CD4-positive, alpha-beta T cell treated with Interleukin-17A for 1 hour (primary cell): ENCODE measurements at places on chromosomes 12 and 14.
A peak's percentile ranks its signal among the peaks of the same experiment; 100 is the strongest.

DNA sequence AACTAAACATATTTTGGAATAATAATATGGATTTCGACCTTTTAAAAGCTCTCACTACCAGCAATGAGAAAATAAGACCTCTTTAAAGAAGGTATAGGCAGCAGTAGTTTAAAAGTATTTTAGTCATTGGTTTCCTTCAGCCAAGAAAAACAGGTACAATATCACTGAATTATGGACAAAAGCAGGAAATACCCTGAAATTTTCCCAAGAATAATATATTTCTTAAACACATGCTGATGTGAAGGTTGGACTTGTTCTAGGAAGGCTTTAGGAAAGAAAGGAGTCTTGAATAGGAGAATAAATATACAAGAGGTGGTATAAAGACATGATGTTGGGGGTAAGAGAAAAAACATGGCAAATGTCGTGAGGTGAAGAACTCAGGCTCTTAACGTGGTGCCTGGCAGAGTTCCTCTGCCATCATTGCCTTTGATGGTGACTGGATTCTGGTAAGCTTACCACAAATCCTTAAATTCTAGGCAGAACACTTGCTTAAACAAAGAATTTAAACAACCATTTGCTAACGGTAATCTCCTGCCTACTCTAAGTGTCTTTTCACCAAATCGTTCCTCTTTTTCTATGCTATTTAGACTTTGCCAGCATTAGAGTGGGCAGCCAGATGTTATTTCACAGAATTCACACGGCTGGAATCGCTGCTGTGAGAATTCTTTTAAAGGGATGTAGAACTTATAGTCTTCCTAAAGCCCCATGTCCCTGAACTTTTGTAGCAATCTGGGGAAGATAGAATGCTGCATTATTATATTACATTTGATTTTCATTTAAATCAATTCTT lies 11.9 kb upstream of the NUDT4 start:
- DNase-seq = no peak

- no peak for DNase-seq
Observed at GRCh38 chr12:124088217-124088907, 115.3 kb downstream of the ZNF664 start.

DNA sequence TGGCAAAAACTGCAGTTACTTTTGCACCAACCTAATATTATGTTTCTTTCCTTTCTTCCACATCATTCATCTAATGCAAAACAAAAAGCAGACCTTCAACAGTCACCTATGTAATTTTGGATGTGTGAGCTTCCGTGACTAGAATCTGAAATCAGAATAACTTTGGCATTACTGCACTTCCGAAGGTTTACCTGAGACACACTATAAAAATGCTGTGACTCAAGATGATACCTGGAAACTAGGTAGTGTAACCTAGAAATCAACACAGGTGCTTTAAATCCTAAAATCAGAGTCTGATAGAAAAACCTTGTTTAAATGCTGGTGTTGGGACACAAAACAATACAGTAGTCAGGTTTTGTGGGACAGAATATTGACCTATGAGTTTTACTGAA lies 2.2 kb downstream of the BTBD7 start:
- DNase-seq = no peak

GRCh38 chr12:106140223-106140986 lies 1.7 kb upstream of the NUAK1 start:
- no peak for DNase-seq

DNA sequence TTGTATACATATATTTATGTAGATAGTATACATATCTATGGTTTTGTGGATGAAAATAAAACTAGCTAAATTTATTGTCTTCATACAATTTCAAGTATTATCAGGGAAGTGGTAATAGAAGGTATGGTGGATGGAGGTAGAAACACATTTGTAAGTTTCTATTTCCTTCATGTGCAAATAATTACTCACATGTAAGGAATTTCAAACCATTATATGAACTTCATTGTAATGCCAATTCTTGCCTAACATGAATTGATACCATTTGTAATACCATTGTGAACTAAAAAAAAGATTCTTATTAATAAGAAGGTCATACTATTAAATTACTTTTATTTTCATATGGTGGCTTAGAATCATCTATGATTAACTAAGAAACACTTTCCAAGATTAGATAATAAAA lies 20.1 kb upstream of the PPFIA2 start:
- DNase-seq = no peak

DNA sequence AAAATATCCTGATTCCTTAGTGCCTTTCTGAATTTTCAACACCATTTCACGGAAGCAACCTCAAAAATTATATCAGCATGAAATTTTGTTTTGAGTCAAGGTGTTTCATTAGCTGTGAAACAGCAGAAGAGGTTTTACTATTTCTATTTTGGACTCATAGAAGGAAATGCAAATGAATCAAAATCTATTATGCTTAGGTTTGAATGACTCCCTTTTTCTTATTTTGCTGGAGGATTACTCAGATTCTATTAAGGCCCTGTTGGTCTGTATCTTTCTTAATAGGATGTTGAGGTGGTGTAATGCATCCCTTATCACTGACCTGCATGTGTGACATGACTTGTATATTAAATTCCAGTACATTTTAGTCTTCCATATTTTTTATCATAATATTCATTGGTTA lies 165.8 kb downstream of the TMTC2 start:
- no peak for DNase-seq

GRCh38 chr12:67193704-67194103 lies 75.5 kb upstream of the CAND1 start:
- no peak for DNase-seq

GRCh38 chr12:33617218-33617617 lies 177.6 kb upstream of the SYT10 start:
- no peak for DNase-seq

GRCh38 chr12:61998791-61999190 lies 261.4 kb upstream of the USP15 start:
- no peak for DNase-seq

GRCh38 chr12:110168732-110169455 lies 44.7 kb downstream of the IFT81 start:
- DNase-seq = no peak

DNA sequence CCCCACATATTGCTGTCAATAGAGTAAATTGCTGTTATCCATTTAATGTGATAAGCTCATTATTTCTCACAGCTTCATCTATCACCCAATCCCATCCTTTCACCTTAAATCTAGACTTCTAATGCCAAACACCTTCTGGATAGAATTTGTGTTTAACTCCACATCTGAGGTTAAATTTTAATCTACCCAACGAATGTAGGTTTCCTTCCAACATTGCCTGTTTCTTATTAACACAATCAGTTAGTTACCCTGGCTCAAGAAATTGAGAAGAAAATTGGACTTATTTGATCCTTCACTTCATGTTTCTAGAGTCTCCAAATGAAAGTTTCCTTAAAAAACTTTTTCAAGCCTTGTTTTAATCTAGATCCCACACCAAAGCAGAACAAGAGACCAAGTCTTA lies 67.3 kb downstream of the PTPRO start:
- DNase-seq = no peak

DNA sequence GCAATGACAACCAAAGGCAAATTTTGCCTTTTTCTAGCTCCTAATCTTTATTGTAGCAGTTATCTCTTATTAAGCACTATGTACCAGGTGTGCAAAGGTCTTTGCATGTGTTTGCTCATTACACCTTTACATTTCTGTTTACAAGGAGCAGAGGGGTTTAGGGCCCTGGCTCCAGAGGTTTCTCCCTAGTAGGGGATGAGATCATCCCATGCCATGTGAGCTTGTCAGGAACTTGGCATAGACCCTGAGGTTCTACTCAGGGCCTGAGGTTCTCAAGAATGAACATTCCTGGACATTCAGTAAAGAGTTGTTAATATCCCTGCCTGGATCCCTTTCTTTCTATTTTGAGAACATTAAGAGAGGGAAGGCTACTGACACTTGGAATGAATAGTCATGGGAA lies 292.0 kb downstream of the RPAP3 start:
- DNase-seq = no peak

DNA sequence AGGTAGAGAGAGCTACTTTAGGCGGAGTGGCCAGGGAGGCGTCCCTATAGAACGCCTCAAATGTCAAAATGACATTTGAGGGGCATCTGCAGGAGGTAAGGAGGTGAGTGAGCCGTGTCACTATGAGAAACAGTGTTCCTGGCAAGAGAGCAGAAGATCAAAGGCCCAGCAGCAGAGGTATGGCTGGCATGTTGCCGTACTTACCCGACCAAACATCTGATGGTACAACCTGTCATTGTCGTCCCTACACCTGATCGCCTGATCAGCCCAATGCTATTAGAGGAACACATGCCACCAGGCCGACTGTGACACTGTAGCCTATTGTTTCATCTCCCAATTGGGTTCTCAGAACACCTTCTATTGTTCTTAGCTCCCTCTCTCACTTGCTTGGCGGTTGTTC lies 33.9 kb upstream of the POC1B start:
- DNase-seq = no peak

DNA sequence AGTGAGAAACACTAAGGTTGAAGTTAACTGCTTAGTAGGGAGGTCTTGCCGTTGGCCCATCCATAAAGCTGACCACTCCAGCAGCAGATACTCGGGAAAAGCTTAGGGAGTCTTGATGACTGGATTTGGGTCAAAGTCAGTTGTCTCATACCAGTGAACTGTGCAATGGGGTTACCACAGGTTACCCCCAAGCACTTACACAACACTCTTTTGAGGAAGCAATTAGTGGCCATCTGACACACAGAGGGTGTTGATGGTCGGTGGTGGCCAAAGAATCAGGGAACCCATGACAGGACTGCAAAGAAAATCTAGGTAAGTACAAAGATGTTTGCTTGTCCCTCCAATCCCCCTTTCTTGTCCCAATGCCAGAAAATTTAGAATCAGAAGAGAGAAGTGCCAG lies 410.2 kb downstream of the APAF1 start:
- DNase-seq = no peak

DNA sequence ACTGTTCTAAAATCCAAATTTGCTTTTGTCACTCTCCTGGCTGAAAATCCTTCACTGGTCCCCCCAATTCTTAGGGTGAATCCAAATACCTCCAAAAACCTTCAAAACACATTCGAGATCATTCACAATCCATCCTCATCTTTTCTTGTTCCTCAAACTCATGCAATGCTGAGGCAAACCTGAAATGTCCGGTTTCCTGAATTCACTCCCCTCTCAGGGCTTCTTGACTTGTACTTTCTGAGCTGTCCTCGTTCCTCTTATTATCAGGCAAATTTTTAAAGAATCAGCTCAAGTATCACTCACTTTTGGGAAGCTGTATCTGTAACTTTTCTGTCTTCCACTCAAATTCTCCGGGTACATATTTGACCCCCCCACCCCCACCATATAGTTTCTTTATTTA lies 84.9 kb upstream of the DUSP6 start:
- DNase-seq = no peak

GRCh38 chr12:1706632-1706980 lies 15.7 kb downstream of the ADIPOR2 start:
- no peak for DNase-seq

- no peak for DNase-seq
Observed at GRCh38 chr14:98130691-98131090, 1141.3 kb downstream of the BCL11B start.

DNA sequence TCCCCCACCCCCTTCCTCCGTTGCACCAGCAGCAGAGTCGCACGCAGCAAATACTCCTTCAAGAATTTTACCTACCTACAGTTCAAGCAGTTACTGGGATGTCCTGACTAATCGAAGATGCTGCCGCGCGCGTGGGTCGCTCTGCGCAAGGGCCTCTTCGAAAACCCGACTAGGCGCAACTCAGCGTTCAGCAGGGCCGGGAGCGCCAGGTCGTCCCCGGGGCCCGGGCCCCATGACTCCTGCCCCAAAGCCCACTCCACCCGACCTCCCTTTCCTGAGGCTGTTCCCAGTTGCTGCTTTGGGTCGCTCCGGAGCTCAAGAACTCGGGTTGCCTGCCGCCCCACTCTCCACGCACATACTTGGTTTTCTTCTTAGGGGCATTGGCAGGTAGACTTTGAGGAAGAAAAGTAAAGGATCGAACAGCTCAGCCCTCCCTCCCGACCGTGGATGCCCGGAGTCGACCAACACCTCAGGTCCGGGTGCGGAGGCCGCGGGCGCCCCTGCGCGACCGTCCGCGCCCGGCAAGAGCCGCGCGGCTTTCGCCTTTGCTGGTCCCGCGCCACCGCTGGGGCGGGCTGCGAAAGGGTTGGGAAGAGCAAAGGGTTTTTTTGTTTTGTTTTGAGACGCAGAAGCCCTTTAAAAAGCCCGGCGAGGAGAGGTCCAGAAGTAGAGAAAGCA lies 1.9 kb downstream of the BMP4 start:
- no peak for DNase-seq

- peak; percentile 47 for DNase-seq
Observed at GRCh38 chr14:99257673-99258221, 14.2 kb downstream of the BCL11B start.

- DNase-seq = no peak
Observed at GRCh38 chr14:76576047-76576741, 185.1 kb upstream of the VASH1 start.

DNA sequence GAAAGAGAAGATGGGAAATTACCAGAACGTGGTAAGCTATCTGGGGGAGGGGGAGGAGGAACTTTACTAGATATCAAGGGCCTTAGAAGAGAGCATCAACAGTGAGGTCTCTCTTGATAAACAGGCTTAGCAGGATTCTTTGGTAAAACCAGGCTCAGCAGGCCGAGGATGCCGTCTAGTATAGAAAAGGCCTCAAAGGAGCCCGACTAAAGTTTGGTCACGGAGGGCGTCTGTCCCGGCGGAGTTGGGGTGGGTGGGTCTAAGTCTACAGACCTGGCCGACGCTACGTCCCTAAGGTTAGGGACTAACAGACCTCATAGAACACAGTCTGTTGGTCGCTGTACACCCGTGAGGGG lies 538 bp upstream of the TIGAR start:
- no peak for DNase-seq

GRCh38 chr14:96162265-96162664 lies 42.4 kb upstream of the BDKRB2 start:
- no peak for DNase-seq

- no peak for DNase-seq
Observed at GRCh38 chr12:62468397-62468796, 1.8 kb downstream of the MON2 start.

DNA sequence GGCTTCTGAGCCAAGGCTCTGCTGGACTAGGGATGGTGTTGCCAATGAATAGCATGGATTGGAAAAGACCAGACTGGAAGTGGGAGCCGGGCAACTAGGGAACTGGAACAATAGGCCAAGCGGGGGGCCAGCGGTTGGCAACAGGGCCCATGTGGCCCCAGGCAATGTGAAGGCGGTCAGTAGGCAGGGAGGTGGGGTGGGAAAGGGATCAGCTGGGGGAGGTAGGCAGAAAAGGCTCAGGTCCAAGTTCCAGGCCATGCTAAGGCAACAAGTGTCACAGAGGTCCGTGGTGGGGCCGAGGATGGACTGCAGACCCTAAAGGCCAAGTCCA lies 14.9 kb upstream of the MLXIP start:
- no peak for DNase-seq

- DNase-seq = no peak
Observed at GRCh38 chr12:117067016-117067415, 32.2 kb downstream of the TESC start.

GRCh38 chr12:66803930-66804329 lies 125.1 kb upstream of the GRIP1 start:
- no peak for DNase-seq
